NCI-H1092 (cell line): ENCODE measurements at places on chromosomes 2 and 18.

DNA sequence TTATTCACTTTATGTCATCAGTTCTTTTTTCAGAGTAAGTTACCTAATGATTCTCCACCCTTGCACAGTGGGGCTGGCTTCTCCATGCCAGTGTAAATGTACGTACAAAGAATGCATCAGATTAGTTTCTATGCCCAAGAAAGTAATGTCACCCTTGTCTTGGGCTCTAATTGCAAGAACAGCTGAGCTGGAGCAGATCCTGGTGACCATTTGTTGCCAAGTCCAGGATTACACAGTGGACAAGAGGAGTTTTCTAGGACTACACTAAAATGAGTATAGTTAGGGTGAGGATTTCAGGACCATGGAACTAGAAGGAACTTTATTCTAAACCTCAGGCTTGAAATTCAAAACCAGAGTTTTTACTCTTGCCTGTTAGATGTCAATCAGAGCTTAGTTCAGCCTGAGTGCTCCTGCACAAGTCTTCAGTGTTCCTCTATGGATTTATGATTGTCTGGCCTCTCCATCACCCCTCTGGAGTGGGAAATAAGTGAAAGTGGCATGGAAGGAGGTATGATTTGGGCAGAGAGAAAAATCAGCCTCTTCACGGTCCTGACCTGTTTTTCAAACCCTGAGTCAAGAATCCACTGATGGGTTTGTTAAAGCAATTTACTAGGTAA, 29.8 kb downstream of the PCBP1 start:
- no peak for DNase-seq

- DNase-seq, result no peak
Measured at GRCh38 chr2:118841828-118842461, 5.5 kb downstream of the EN1 start.

DNA sequence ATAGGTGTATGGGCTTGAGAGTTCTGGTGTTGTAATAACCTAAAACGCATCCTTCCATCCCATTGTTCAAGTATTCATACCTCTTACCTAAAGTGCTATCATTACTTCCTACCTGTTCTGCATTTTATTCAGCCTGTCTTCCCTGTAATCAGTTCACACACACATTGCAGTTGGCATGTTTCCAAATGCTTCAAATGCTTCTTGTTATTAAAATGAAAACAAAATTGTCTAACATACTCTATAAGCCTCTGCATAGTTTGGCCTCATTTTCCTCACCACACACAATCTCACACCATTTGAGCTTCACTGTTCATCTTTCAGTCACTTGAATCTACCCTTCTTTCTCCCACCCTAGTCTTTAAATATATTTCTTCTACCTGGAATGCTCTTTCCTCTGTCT, 1178.2 kb upstream of the NRXN1 start:
- no peak for DNase-seq

- no peak for DNase-seq
Measured at GRCh38 chr2:82793711-82794435, 1665.2 kb downstream of the SUCLG1 start.

DNA sequence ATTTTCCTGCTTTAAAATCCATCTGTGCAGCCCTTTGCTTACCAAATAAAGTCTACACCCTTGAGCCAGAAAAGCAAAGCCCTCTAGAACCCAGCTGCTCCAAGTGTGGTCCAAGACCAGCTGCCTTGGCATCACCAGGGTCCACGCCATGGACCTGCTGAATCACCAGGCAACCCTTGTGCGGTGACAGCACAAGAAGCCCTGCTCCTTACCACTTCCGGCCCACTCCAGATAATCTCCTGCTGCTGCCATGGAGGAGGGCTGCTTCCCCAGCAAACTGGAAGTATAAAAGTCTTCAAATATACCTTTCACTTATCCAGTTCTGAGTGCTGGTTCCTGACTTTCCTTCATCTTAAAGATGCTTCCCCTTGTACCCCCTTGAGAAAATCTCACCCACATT, 106.0 kb upstream of the PKDCC start:
- DNase-seq, result no peak

GRCh38 chr2:230227216-230227615, 1.7 kb downstream of the SP140 start:
- no peak for DNase-seq

DNA sequence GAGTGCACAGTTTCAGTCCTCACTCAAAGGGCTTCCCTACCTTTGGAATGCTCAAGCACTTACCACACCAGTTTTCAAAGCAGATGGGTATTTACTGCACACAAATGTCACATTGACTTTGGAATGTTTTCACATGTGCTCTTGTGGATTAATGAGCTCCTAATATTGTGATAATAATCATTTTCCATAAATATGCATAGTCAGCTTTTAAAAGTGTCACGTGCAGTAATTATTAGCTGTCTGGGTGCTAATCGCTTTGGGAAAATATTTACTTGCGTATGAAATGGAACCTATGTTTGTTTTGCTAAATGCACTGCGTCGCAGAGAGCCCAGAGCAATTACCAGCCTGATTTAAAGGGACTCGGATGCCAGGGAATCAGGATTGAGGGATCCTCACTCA, 229.3 kb downstream of the SMAD2 start:
- no peak for DNase-seq

GRCh38 chr2:1481406-1482252, 68.4 kb downstream of the TPO start:
- no peak for DNase-seq

DNA sequence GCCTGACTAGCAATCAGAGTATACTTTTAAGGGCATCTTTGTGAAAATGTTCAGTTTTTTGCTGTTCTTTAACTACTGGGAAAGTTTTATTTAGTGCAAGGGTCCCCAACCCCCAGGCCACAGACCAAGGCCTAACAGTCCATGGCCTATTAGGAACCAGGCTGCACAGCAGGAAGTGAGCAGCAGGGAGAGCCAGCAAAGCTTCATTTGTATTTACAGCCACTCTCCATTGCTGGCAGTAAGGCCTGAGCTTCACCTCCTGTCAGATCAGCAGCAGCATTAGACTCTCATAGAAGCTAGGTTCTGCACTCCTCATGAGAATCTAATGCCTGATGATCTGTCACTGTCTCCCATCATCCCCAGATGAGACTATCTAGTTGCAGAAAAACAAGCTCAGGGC, 17.1 kb upstream of the NR4A2 start:
- no peak for DNase-seq

GRCh38 chr2:60862642-60863041, 18.7 kb upstream of the REL start:
- DNase-seq, result no peak

- no peak for DNase-seq
Measured at GRCh38 chr18:79851489-79851888, 53.8 kb downstream of the KCNG2 start.

DNA sequence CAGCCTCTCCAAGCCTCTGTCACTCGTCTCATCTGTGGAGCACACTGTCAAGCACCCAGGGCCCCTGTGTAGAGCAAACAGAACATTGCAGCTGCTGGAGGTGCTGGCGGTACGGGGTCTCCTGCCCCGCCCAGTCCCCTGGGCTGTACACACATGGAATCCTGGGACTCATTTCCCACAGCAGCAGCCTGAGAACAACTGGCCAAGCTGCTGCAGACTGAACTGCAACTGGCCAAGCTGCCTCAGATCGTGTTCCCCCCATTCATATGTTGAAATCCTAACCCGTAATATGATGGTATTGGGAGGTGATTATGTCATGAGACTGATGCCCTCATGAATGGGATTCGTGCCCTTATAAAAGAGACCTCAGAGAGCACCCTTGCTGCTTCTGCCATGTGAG, 130.5 kb downstream of the NCK2 start:
- DNase-seq, result no peak
